ENCODE measurements at places on chromosomes 6 and 20.

- peak; percentile 66 for DNase-seq
These were observed 5.2 kb downstream of the FNDC1 start for GRCh38 chr6:159174263-159174969.

DNA sequence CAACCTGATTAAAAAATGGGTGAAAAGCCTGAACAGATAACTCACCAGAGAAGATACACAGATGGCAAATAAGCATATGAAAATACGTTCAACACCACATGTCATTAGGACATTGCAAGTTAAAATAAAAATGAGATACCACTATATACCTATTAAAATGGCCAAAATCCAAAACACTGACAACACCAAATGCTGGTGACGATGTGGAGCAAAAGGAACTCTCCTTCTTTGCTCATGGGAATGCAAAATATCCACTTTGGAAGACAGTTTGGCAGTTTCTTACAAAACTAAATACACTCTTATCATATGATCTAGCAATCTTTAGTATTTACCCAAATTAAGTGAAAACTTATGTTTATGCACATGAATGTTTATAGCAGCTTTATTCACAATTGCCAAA, 100.5 kb upstream of the ARID1B start:
- DNase-seq, result no peak

DNA sequence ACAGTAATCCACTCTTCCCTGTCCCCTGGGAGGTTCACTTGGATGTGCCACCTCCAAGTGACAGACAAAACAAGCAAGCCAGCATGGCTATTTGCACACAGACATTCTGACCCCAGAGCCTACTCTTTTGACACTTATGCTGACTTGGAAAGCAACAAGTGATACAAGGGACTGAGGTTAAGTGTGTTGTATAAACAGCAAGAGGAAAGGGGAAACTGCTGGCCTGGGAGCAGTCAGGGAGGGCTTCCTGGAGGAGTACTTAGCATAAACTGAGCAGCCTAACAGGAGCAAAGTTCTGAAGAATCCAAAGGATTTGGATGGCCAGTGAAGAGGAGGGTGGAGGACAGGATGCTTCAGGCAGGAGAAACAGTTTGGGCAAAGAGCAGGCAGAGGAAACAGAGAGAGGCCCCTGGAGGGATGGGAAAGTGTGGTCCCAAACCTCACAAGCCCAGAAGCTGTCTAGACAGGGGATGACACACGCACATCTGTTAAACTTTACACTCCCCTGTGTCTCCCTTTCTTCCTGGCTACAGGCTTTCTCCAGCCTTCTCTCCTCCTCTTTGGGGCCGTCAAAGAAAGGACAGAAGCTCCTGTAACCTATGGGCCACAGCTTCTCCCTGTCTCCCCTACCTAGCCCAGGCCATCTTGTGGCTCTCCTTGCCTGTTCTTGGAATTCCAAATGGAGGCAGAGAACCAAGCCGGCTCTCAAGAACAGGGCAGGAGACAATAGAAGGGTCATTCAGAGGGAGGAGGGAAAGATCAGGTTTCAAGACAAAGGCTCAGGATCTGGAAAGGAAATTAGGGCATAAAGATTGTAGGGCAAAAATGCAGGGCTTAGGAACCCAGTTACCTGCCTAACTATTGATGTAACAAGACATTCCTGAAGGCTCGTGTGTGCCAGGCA, 19.3 kb downstream of the SULF2 start:
- no peak for DNase-seq

DNA sequence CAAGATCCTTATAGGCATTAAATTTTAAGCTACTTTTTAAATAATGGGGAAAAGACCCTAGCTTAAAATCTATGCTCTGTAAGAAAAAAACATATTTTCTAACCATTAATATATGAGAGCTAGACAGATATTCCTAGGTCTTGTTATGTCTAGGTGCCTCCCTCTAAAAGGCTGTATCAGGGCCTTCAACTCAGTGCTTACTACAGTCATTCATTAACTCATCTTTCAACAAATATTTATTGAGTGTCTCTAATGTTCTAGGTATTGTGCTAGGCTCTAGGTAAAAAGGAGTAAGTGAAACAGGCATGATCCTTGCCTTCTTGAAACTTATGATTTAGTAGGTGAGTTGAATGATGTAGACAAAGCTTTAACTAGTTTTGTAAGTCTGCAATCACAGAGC, 6.4 kb upstream of the STX11 start:
- DNase-seq, result no peak

GRCh38 chr20:49170714-49171113, 17.4 kb downstream of the STAU1 start:
- DNase-seq, result no peak

DNA sequence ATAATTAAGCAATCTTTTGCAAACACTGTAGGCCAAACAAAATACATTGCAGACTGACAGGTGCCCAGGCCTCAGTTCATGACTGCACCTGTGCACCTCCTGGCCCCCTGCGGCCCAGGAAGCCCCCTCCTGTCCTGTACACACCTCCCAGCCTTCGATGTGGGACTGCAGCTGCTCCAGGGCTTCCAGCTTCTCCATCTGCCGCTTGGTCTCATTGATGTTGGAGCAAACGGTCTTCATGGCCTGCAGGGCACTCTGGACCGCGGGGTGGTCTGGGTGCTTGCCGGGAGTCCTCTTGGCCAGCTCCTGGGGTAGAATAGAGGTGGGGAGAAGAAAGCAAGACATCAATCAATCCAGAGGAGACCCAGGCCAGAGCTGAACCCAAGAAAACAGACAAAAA, 119.7 kb downstream of the PREX1 start:
- DNase-seq, result no peak

DNA sequence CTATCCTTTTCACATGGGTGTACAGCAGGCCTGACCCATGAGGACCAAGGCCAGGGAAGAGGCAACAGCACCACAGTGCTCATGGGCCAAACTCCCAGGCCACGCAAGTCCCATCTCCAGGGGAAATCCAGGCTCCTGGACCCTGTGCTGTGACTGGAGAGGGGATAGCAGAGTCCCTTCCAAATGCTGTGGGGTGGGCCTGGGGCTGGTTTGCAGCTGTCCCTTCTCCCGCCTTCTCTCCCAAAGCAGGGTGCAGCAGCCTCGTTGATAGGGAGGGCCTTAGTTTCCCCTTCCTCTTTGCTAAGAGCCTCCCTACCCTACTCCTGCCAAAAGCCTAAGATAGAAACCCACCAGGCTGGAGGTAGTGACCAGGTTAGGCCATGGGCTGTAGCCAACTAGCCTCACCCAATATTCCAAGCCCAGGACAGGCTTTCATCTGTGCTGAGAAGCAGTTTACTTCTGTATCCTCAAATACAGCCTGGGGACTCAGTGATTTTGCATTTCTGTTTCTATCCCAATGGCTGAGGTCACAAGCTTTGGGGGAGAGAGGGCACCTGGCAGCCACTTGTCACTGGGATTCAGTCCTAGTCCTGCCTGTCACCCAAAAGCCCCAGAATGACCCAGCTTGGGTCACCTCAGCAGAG, 1.4 kb downstream of the CTSZ start:
- DNase-seq, result no peak

DNA sequence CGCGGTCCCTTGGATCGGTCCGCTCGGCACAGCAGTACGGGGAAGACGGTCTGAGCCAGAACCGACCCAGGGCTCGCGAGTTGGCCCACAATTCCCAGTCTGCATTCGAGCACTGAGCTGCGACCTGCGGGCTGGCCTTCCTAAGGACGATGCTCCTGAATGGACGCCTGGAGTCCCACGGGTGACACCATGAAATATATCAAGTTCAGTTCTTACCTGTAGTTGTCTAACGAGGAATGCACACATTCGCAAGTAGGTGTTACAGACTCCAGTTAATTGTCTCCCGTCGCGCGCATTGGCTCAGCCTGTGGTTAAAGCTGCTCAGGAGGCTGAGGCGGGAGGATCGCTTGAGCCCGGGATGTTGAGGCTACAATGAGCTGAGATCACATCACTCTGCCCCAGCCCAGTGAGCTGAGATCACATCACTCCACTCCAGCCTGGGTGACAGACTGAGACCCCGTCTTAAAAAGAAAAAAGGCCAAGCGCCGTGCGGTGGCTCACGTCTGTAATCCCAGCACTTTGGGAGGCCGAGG, 802 bp downstream of the PEX7 start:
- DNase-seq, result no peak

- DNase-seq, result no peak
These were observed 2.1 kb downstream of the TNFRSF21 start for GRCh38 chr6:47307362-47308197.

- DNase-seq, result peak; percentile 82
These were observed 169.4 kb upstream of the TAB2 start for GRCh38 chr6:149147938-149148718.

DNA sequence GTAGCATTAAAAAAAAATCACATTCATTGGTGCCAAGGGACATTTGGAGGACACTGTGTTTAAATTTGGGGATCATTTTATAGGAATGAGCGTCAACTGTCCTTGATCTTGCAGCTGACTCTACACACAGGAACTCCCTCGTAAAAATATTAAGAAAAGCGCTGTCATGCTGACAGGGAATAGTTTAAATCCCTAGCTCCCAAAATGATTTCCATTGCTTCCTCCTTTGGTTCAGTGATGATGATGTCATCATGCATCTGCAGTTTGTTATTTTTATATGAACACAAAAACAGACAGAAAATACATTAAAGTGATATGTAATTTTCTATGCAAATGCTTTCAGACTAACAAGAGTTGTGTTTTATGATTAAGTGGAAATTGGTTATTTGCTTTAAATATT, 275.6 kb downstream of the BTBD9 start:
- no peak for DNase-seq

DNA sequence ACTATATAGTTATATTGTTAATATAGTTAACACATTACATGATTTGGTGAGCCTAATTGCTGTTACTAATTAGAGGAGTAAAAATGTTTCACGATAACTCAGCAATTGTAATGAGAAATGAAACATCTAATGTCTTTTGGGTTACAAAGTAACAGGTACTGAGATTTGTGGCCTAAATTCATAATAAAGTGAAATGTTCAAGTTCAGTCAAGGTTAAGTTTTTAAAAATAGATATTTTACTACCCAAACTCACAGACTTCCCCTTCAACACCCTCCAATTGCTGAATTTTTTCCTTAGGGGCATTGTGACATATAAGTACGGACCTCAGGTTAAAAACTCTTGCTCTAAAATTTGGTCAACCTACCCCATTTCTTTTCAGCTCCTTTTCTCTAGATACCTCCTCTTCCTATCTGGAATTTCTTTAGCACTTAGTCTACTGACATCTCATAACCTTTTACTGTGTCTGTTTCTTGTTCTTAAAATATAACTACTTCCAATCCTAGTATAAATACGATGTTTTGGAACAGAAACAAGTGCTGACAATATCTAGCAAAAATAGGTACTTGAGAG, 112.3 kb upstream of the PRSS16 start:
- DNase-seq, result no peak

GRCh38 chr6:22892452-22892851, 323.1 kb downstream of the HDGFL1 start:
- no peak for DNase-seq

GRCh38 chr6:45076217-45076930, 251.8 kb upstream of the RUNX2 start:
- no peak for DNase-seq

DNA sequence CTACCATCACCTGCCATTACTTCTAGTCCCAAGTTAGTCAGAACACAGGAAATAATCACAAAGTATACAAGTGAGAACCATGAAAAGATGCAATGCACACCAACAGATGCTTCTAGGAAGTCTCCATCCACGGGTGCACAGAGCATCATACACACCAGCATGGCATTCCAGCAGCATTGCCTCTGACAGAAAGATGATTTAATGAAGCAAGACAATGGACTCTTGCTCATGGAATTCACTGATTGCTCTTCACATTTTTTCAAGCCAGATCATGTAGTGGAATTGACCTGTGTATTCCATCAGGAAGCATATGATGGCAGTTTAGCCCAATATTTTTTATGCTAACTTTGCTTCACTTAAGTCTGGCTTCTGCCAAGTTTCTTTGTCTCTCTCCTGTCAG, 406.3 kb upstream of the RGS17 start:
- no peak for DNase-seq

DNA sequence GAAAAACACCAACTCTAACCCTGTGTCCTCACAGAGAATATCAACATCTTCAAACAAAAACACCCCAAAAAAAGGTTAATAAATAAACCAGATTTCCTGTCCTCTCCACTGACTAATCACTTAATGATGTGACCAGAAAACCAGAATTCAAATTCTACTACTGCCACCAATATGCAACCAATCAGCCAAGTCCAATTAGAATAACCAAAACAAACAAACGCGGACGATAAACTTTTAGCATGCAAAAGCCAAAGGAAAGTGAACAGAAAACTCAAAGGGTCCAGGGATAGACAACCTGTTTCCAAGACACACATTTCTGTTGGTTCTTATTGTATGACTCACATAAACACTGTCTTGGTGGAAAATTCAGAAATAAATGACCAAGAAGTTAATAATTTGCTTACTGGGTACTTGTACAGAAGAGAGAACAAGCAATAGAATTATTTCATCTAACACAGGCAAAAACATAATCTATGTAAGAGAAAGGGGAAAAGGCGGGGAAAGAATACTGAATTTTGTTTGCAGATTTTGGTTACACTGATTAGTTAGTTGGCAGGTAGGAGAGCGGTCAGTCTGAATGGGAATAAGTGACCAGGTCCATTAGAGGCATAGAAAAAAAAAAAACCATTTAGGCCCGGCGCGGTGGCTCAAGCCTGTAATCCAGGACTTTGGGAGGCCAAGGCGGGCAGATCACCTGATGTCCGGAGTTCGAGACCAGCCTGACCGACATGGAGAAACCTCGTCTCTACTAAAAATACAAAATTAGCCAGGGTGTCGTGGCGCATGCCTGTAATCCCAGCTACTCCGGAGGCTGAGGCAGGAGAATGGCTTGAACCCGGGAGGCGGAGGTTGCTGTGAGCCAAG, 34.1 kb downstream of the HFE start:
- DNase-seq, result no peak

GRCh38 chr6:13484138-13484708, 3.2 kb downstream of the GFOD1 start:
- DNase-seq, result no peak

- DNase-seq, result no peak
These were observed 374 bp upstream of the SERINC1 start for GRCh38 chr6:122472022-122472340.

- no peak for DNase-seq
These were observed 14.4 kb downstream of the EXOC2 start for GRCh38 chr6:678520-678919.

- DNase-seq, result no peak
These were observed 31.7 kb upstream of the VEGFA start for GRCh38 chr6:43738267-43738676.

DNA sequence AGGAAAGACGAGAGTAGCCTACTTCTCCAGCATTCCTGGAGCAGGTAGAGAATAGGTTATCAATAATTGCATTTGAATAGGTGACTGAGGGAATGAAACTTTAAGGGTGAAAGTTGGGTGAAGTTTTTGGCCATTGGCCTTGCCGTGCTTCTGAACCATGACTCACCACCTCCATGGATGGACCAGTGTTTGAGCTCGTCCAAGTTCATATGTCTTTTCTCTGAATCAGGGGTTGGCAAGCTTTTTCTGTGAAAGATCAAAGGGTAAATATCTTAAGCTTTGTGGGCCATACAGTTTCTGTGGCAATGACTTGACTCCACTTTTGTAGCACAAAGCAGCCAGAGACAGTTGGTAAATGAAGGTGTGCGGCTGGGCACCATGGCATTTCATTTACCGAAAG, 31.8 kb downstream of the SNRNP48 start:
- DNase-seq, result no peak

Data from CD4-positive, alpha-beta T cell treated with Interleukin-2 at 100 ng/mL for 4 hours (primary cell).